ENCODE measurements at places on chromosomes 7 and 10.
A peak's percentile ranks its signal among the peaks of the same experiment; 100 is the strongest.

- no peak for DNase-seq
Measured at GRCh38 chr10:72124989-72125388, 36.6 kb upstream of the SPOCK2 start.

- no peak for DNase-seq
Measured at GRCh38 chr10:30832749-30833627, 198.7 kb downstream of the ZNF438 start.

DNA sequence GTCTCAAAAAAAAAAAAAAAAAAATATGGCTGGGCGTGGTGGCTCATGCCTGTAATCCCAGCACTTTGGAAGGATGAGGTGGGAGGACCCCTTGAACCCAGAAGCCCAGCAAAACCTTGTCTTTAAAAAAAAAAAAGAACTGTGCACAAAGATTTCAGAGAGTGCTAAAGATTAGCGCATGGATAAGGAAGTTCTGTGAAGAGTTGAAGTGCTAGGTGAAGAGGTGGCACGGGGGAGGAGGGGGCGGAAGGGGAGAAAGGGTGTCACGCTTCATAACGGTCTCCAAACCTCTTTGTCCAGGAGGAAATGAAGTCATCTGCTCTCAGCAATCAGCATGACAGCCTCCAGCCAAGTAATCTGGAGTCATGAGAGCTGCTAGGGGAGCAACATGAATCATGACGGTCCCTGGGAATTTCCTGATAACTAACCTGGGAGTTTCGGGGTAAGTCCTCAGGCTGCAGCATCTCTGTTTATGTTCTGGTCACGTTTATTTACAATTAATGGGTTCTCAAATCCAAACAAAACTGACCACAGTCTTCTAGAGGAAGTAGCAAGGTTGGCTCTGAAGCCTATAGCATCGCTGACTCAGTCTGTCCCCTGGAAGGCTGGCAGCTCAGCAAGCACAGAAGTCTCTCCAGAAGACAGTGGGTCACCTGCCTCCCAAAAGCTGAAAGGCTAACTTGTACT is 1.9 kb upstream of the PLAU start:
- DNase-seq = peak; percentile 52

- DNase-seq = no peak
Measured at GRCh38 chr7:112357136-112357535, 93.1 kb upstream of the IFRD1 start.

DNA sequence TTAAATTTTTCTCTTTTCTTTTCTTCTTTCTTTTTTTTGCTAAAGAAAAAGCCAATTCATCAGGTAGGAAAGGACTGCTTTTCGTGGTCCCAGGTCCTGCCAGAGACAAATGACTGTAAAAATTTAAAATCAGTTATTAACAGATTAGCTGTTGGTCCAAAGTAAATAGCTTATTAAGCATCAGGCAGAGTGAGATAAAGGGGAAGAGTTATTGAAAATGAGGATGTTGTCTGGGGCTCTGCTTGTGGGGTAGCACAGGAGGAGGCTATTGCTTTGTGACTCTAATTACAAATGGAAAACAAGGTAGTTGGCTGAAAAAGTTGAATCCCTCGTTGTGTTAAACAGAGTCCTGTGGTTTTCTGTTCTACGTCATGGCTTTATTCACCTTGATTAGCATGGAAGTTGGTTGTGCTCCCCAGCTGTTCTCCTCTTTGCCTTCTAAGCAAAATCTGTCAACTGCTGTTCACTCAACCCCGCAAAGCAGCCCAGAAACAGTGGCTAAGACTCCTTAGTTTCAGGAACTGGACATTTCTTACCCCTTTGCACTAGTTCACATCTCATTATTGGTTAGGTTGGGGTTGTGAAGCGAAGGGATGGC is 128.9 kb downstream of the SNX10 start:
- DNase-seq = no peak

Measured in CD4-positive, alpha-beta T cell treated with Interleukin-12 subunit alpha and Interleukin-12 subunit beta, for 1 hour (primary cell).